ENCODE measurements at places on chromosomes 5 and 9. TPM values are rescaled to one million over a fixed set of nuclear protein-coding genes. Genes with fewer than 3 reads are reported as not detected.

DNA sequence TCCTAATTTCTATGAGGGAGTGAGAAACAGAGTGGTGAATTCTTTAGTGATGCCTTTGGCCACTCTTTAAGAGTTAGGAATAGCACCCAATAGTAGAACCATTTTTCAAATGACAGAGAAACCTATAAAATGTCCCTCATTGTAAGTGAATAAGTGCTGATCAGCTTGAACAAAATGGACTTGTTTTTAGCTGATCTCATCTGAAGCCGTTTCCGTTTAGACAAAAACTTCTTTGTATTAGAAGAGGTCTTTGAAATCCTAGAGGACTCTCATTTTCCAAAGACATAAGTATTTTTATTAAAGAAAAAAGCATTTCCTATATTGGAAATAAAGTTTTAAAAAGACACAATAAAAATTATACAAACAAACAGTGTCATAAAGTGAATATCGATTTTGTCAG, 273.9 kb downstream of the ARHGEF28 start:
- no peak for DNase-seq

Gene TMEM232
- 3.8 TPM for total RNA-seq

DNA sequence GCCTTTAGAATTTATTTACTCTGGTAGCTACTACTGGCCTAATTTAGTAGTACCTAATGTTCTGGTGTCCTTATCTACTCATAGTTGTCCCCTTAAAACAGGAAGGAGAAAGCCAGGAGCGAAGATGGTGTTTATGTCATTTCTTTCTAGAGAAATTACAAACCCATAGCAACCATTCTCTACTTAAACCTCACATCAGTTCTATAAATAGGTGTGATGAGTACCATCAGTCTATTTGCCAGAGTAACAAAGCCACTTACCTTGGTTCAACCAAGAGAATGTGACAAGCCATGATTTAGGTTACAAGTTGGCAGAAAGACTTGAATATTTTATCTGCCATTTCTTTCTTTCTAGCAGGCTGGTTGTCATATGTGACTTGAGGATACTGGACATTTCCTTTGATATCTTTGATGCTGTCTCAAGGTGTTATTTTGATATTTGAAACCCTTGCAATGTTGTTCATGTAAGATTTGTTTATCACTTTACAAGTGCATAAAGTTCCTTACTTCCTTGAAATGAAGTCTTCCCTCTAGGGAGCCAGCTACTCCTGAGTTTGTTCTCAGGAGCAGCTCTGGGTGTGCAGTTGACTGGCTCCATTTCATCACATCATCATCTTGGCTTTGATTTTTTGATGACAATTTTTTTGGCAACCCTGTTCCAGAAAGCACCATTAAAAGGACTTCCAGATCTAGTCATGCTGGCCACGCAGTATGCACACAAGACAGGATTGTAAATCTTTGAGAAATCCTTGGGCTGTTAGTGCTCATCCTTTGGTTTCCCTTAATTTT, 286.8 kb downstream of the ARHGAP26 start:
- no peak for DNase-seq

Gene CCDC69
- 21.5 TPM for total RNA-seq

GRCh38 chr5:82332064-82332855, 54.1 kb upstream of the RPS23 start:
- no peak for DNase-seq

DNA sequence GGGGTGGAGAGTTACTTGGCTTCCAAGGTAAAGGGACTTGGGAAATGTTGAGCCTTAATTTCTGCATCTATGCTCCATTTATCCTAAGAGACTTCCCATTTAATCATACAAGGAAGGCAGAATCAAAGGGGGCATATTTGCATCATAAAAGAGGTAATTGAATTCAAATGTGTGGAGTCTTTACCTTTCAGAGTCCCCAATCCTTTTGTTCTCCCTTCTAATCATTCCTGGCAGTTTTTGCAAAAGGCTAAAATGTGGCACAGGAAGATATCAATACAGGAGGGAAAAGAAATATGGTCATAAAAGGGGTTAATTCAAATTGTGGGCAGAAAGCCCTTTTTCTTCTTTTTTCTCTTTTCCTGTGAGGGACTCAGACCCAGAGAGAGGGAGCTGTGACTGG, 69.5 kb downstream of the SFXN1 start:
- DNase-seq, result no peak

Gene SVEP1
- 26.4 TPM for total RNA-seq

DNA sequence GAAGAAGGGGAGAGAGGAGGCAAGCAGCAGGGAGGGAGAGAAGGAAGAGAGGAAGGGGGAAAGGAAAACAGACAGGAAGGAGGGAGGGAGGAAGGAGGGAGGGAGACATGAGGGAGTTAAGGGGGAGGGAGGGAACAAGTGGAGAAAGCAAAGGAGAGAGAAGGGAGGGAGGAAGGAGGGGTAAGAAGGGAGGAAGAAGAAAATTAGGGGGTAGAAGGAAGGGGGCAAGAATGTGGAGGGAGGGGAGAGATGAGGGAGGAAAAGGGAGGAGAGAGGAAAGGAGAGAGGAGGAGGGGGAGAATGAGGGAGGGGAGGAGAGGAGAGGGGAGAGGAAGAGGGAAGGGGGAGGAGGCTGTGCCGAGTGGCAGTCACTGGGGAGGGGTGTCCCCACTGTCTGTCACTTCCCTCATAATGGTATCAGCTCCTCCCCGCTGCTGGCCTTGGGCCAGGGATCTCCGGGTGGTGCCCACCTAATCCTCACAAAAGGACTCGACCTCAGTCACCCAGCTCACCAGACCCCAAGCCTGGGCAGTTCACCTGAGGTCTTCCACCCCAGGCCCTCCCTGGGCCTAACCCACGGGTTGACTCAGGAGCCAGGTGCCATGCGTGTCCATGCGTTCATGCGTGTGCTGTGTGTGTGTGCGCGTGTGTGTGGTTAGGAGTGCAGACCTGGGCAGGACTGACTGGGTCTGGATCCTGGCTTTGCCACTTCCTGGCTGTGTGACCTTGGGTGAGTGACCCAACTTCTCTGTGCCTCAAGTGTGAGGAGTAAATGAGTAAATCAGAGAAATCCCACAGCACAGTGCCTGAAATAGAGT, 18.1 kb downstream of the C9orf50 start:
- DNase-seq, result no peak

Gene TBC1D9B
- 65.8 TPM for total RNA-seq

GRCh38 chr5:141437221-141437620, 6.9 kb downstream of the PCDHGA12 start:
- no peak for DNase-seq

DNA sequence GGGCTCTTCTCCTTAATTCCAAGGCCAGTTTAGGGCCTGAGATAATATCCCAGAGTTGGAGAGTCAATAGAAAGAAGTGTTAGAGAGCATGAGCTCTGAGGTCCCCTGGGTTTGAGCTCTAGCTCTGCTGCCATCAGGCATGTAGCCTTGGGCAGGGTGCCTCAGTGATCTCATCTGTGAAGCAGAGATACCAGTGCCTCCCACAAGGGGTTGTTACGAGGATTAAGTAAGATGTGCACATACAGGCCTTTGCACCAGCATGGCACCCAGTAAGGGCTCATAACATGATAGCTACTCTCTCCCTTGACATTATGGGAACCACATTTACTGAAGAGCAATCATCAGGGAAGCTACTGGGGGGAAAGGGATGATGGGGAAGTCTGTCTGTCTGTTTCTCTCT, 265.7 kb downstream of the HSPA4 start:
- no peak for DNase-seq

DNA sequence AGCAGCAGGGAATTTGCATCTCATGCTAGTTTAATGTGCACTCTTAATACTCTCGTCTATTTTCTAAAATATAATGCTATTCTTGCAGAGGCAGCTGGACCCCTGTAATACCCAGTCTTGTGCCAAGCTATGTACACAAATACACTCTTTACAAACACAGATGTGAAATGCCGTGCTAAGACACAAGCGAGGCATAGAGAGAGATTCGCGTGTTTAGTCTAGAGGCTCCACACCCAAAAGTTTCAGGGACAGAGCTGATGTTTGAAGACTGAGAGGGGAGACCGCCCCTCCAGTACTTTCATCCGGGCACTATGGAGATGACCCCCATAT, 1.2 kb downstream of the DPYSL3 start:
- DNase-seq, result no peak

GRCh38 chr9:27701016-27701415, 127.7 kb upstream of the C9orf72 start:
- no peak for DNase-seq

- DNase-seq, result no peak
Observed at GRCh38 chr9:121317737-121318630, 50.0 kb downstream of the GSN start.

GRCh38 chr5:148414833-148415232, 31.1 kb downstream of the FBXO38 start:
- DNase-seq, result no peak

DNA sequence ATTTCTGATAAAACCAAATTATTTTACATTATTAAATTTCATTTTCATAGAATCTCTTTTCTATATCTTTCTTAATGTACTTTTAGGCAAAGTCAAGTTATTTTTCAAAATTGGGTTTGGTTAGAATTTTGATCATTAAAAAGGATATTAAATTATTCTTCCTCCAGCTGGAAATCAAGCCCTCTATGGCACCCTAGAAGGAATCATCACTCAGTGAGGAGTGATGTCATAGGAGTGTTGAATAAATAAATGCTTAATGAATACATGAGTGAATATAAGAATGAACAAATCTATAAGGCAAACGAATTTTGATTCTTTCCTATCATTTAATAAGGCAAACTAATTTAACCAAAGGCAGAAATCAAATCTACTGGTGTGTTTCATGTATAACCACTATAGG, 639.9 kb downstream of the PDE4D start:
- no peak for DNase-seq

- no peak for DNase-seq
Observed at GRCh38 chr5:77987331-77987730, 211.2 kb upstream of the TBCA start.

Gene SEMA6A
- 47.2 TPM for total RNA-seq

Gene HSD17B3
- total RNA-seq, result not detected

Measured in tongue (tissue), 3 donors.